ENCODE measurements at places on chromosomes 12 and 14.

- DNase-seq: no peak
Measured at GRCh38 chr12:87201598-87201997, 827.6 kb downstream of the C12orf50 start.

DNA sequence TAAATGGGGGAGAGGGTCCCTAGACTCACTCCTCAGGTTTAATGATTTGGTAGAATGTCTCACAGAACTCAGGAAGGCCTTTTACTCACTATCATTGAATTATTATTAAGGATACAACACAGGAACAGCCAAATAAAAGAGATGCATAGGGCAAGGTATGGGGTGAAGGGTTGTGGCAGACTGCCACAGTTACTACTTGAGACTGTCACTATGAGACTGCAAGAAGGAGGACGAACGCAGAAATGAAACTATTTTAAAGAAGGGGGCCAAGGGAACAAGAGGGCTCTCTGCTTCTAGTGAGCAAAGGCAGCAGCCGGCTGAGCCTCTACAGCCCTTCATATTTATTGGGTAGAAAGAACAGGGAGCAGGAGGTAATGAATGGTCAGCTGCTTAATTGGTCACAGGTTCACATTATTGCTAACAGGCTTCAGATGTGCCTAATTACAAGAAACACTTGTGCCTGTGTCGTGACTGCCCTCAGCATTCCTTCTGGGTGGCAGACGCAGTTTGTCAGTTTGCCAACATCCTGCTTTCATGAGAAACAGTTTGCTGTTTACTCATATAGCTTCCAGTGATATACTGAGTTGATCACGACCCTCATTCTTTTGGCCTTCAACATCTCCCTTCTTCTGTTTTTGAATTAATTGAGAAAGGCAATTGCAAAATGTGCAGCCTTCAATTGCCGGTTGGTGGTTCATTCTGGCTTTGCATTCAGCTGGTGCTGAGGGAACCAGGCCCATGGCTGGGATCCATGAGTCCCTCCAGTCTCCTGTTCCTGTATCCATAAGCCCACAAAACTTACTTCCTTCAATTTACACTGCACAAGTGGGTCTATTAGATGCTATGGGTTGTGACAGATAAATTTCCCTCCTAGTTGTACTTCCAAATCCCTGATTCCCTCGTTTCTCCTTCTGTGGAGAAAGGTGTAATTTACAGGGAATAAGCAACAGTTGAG lies 82.8 kb upstream of the PLEKHG7 start:
- no peak for DNase-seq

- no peak for DNase-seq
Measured at GRCh38 chr12:2346416-2346815, 293.6 kb downstream of the CACNA1C start.

GRCh38 chr14:63891148-63891975 lies 38.6 kb downstream of the SYNE2 start:
- DNase-seq: no peak

DNA sequence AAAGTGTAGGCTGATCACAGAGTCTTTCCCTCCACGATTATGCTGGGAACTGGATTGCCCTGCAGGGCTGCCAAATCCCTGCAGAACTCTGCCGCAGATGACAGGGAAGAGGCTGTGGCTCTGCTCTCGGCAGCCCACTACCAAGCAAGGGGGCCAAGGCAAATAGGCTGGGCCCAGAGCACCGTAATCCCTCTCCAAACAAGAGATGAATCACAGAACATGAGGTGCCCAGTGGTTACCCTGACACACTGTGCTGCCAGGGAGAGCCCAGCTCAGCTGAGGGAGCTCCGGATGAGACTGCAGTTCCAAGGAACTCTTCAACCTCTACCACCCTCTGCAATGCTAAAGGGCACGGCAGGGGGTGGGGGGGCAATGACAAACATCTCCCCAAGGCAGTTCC lies 33.9 kb downstream of the STON2 start:
- no peak for DNase-seq

GRCh38 chr14:53231171-53231570 lies 78.0 kb upstream of the DDHD1 start:
- no peak for DNase-seq

DNA sequence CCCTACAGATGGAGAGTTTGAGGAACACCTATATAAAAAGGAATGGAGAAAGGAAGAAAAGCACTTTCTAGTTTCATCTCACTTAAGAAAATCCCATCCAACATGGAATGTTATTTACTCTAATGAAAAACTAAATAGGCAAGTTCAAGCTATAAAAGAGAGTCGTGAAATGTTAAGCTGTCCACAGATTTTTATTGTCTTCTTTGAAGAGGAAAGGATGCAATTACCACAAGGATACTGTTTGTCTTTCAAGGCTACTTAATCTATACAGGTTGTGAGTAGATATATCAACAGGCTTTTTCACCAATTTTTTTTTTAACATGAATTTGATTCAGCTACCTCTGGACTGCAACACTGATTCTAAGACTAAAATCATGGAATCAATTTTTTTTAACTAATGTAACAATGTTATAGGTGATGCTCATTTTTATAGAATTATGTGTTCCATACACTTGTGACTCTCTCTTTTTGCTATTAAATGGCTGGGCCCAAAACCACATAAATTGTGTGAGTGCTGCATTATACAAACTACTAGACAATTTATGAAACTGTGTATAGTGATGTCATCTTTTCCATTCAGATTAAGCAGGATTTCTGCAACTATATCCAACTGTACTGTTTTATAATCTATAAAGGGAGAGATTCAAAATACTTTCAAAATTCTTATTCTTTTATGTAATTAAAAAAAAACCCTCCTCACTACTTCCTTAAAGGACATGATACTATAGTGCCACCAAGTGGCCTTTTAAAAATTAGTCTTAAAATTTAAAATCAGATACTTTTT lies 26.8 kb upstream of the BMAL2 start:
- DNase-seq: peak; percentile 34

- DNase-seq: no peak
Measured at GRCh38 chr12:46808955-46809697, 16.7 kb downstream of the SLC38A4 start.

- no peak for DNase-seq
Measured at GRCh38 chr14:101034986-101035385, 131.5 kb upstream of the RTL1 start.

- no peak for DNase-seq
Measured at GRCh38 chr12:29700761-29701481, 82.8 kb downstream of the TMTC1 start.

- DNase-seq: no peak
Measured at GRCh38 chr14:77541905-77542304, 43.3 kb upstream of the ISM2 start.

DNA sequence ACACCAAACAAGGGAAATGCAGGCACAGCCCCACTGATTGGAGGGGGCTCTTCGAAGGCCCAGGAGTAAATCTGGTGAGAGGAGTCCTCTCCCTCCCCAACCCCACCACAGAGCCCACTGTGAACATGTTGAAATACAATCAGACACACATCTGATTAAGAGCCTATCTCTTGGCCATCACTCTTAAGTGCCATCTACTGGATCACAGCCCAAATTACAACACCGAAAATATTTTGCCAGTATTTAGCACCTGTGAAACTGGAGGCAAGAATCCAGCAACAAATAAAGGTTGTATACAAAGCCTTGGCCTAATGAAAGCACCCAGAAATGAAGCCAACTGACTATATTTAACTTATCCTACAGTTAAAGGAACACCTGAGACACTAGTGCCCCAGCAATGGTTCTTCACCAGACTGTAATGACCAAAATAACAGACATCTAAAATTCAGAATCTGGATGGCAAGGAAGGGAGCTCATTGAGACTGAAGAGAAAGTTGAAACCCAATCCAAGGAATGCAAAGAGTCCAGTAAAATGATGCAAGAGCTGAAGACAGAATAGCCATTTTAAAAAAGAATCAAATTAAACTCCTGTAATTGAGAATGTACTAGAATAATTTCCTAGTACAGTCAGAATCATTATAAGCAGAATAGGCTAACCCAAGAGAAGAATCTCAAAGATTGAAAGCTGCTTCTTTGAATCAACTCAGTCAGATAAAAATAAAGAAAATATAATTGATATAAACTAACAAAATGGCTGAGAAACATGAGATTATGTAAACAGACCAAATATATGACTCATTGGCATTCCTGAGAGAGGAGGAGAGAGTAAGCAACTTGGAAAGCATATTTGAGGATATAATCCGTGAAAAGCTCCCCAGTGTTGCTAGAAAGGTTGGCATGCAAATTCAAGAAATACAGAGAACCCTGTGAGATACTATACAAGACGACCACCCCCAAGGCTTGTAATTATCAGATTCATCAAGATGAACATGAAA lies 1117.0 kb downstream of the FLRT2 start:
- DNase-seq: peak; percentile 3

- peak; percentile 20 for DNase-seq
Measured at GRCh38 chr12:15852383-15852782, 29.8 kb upstream of the STRAP start.

GRCh38 chr12:39905152-39905551 lies 200.7 kb downstream of the SLC2A13 start:
- DNase-seq: no peak

- DNase-seq: no peak
Measured at GRCh38 chr14:93665169-93665568, 123.1 kb downstream of the PRIMA1 start.
